ENCODE measurements at places on chromosomes 5 and 9.

DNA sequence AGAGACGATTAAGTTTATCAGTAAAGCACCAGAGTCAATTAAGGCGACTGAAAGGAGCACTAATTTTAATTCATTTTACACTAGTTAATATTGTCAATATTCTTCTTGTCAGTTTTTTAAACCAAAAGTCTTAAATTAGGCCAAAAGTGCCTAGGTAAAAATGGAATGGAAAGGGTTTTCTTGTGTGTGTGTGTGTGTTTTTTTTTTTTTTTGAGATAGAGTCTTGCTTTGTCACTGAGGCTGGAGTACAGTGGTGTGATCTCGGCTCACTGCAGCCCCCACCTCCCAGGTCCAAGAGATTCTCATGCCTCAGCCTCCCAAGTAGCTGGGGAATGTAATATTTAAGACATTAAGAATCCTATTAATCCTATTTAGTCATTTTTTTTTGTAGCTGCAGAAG lies 3.1 kb upstream of the APC start:
- no peak for DNase-seq

DNA sequence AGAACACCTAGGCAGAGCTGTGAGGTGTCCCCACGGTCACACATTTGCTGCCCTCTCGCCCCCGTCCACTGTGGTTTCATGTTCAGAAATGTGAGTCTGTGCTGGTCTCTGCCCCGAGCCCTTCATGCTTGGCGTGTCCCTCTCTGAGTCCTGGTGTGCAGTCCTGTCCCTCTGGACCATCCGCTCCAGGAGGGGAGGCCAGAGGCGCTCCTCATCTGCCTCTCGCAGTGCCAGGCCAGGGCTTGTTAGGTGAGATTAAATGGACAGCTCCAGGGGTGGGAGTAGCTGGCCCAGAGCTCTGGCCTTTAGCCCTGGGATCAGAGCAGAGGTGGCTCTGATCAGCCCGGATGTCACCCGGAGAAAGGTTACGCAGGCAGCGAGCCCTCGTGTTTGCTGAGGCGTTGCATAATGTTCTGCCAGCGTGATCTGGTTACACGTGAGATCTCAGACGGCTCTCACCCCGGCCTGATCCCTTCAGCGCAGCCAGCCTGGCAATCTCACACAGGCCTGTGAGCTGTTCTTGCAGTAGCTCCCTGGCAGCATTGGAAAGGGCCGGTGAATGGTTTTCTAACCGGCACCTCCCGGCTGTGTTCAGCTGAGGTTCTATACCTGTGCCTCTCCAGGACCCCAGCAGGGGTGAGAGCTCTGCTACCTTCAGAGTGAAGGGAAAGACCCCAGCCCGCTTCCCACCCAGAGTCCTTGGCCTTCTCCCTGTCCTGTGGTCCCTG lies 24.5 kb downstream of the PTGES2 start:
- DNase-seq, result no peak

- DNase-seq, result no peak
Measured at GRCh38 chr9:82260691-82261090, 272.1 kb downstream of the SPATA31D1 start.

DNA sequence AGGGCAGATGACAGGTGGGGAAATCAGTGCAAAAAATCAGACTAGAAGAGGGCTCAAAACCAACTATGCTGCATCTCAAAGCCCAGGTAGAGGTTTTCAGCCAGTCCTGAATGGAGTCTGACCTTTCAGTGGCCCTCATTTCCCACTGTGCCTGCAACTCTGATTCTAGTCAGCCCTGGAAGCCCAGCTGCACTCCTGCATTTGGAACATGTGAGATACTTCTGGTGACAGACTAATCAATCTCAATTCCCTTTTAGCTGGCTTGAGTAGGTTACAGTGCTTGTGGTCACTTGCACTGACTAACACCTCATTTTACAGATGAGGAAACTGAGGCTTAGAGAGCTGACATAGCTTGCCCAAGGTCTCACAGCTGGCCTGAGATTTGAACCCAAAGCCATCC lies 7.9 kb upstream of the ACSL6 start:
- no peak for DNase-seq

DNA sequence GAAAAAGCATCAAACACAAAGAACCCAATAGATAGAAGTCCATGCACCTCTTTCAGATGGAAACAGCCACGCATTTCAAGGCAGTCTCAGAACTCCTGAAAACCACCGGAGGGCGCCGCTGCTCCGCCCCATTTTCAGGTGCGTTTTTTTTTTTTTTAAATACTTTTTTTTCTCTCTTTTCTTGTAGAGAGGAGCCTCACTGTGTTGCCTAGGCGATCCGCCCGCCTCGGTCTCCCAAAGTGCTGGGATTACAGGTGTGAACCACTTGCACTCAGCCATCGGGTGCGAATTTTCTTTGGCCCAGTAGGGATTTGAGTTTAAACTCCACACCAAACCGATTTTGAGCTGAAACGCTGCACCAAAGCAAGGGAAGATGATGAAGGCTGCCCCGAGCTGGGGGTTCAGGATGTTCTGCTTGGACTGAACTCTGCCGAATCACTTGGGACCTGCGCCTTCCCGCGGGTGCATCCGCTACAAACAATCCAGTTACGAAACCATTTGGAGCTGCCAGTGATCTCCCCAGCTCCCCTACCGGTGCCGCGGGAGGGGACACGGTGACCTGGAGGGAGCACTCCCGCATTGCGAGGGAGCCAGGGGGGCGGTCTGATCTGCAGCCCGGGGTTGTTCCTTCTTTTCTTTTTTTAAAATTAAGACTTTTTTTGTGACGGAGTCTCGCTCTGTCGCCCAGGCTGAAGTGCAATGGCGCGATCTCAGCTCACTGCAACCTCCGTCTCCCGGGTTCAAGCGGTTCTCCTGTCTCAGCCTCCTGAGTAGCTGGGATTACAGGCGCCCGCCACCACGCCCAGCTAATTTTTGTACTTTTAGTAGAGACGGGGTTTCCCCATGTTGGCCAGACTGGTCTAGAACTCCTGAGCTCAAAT lies 1.4 kb downstream of the PTGR1 start:
- DNase-seq, result peak; percentile 43

GRCh38 chr5:81397176-81397575 lies 3.2 kb upstream of the ACOT12 start:
- no peak for DNase-seq

DNA sequence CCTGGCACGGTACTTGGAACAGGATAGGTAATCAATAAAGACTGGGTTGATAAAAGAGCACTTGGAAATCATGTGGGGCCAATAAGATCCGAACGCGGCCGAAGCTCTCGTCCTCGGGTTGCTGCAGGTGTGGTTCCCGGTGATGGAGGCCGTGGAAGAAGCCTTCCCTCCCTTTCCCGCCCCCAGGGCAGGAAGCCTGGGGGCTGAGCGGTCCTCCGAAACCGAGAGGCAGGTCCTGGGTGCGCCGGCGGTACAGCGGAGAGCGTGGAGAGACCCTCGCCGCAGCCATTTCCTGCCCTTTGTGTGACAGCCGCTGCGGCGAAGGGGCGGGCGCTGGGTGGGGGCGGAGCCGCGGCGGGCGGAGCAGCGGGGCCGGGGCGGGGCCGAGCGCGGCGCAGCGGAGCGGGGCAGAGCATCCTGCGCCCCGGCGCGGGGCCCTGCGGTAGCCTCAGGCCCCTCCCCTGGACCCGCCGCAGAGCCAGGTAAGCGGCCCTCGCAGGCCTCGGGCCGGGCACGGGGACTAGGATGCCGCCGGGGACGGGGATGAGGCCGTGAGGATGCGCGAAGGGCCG lies at the start of gene CYFIP2:
Gene CYFIP2, plus strand, starts transcription at position 410 of the 572 bp plus-strand sequence. CDS start 19,239 bp downstream, outside the sequence.
- DNase-seq, result peak; percentile 77

- no peak for DNase-seq
Measured at GRCh38 chr5:89313044-89313443, 430.1 kb upstream of the MEF2C start.

DNA sequence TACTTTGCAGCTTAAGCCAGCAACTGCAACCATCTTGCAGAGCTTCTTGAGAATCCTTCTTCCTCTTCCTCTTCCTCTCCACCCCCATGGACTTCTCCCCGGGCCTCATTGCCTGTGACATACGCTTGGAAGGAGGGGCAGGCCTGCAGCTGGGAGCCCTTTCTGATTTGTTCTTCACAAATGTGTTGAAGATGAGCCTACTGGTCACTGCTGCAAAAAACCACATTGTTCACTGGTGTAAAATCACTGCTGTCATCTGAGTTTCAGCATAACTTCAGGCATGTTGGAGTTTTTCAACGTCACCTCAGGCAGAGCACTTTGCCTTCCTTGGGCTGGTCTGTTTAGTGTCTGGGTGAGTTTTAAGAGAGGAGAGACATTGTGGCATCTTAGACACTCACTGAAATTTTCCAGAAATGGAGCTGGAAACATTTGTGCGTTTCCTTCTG lies 7.9 kb downstream of the TJP2 start:
- no peak for DNase-seq

DNA sequence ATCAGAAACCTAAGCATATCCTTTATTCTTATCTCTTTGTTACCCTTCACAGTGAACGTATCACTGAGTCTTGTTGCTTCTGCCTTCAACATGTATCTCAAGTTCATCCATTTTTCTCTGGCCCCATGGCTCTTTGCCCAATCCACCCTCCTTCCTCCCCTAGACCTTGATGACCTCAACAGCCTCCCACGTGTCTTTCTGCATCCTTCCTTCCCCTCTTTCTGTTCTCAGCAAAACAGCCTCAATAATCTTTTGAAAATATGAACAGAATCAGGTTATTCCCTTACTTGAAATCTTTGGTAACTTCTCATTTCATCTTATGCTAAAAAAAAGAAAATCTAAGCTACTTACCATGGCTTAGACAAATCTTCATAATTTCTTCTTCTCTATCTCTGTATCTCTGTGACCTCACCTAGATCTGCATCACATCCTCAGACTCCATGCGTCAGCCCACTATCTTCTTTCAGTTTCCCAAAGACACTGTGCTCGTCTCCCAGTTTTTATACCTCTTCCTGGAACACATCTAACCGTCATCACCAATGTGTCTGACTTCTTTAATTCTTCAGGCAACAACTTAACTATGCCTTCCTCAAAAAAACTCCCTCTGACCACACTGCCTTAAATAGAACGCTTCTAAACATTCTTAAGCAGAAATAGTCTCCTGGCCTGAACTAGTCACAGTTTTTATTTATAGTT lies 208.0 kb downstream of the PARP8 start:
- DNase-seq, result no peak

DNA sequence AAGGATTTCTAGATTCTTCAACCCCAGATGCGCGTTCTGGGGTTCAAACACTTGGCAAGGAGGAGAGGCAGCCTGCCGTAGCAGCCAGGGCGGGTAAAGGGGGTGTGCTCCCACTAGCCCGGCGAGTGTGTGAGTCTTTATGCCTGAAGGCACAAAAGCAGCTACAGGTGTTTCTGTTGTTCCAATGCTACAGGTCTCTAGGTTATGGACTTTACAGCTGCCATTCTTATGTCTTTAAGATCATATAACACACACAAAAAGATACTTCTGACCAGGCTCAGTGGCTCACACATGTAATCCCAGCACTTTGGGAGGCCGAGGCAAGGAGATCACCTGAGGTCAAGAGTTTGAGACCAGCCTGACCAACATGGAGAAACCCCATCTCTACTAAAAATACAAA lies 133.6 kb upstream of the RETREG1 start:
- no peak for DNase-seq

DNA sequence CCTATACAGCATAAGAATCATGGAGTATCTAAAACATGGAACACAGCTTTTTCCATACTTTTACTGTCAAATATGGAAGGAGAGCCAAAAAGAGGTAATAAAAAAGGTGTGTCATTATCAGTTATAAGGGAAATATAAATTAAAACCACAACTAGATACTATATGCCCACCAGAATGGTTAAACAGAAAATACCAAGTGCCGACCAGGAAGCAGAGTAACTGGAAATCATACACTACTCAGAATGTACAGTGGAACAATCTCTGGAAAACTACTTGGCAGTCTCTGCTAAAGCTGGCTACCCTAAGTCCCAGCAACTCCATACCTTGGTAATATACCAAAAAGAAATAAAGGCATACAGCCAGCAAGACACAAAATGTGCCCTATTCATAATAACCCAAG lies 2.4 kb downstream of the PAIP1 start:
- DNase-seq, result no peak

- DNase-seq, result no peak
Measured at GRCh38 chr5:1041225-1042143, 32.9 kb downstream of the NKD2 start.

DNA sequence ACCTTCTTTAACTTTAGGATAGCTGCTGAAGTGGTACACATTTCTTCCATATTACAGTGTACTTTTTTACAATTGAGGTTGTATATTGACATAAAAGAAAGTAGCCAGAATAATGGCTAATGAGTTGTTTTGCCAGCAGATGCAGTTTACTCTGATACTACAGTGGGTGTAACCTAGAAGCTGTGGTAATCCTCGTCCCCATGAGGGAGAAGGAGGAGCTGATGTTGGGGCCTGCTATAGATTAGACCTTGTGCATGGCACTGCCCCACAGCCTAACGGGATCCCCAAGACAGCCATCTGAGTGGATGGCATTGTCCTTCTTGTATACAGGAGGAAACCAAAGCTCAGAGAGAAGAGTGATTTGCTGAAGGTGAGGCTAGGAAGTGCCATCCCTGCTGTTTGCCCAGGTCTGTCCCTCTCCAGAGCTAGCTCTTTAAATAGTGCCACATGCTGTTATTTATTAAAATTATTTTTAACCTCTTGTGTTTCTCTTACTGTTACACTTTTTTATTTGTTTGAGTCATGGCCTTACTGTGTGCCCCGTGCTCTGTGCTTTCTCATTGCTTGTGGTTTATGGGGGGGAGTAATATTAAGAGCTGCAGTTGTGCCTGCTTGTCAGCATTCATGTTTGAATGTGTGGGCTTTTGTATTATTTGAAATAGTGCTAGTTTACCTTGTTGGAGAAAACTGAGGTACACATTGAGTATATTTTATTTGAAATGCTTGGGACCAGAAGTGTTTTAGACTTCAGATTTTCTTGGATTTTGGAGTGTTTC lies 65.3 kb downstream of the ICE1 start:
- no peak for DNase-seq

DNA sequence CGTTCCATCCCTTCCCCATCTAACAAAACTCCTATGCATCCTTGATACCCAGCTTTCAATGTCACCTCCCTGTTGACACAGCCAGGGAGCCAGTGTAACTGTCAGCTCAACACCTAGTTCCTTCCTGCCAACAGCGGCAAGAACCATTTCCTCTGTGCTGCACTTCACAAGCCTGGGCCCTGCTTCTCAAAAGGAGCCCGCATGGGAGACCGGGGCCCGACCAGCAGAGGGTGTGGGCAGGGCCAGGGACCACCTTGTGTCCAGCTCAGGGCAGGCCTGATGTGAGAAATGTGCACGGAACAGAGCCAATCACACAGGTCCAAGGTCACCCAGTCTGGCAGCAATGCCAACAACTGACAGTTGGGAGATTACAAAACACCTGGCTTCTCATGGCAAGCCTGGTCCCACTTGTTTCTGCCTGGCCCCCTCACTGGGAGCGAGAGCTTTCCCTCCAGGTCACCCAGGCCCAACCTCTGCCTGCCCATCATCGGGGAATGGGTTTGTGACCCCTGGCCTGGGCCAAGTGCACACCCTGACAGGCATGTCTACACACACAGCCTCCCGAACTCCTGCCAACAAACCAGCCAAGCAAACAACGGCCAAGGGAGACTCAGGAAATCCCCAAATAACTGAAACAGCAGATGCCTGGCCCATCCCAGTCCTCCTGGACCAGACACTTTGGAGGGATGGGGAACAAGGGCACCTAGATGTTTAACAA lies 3.1 kb downstream of the RNF44 start:
- DNase-seq, result peak; percentile 31
